Substantia nigra (tissue), 51 donors: ENCODE measurements at places on chromosomes 3 and 15.

DNA sequence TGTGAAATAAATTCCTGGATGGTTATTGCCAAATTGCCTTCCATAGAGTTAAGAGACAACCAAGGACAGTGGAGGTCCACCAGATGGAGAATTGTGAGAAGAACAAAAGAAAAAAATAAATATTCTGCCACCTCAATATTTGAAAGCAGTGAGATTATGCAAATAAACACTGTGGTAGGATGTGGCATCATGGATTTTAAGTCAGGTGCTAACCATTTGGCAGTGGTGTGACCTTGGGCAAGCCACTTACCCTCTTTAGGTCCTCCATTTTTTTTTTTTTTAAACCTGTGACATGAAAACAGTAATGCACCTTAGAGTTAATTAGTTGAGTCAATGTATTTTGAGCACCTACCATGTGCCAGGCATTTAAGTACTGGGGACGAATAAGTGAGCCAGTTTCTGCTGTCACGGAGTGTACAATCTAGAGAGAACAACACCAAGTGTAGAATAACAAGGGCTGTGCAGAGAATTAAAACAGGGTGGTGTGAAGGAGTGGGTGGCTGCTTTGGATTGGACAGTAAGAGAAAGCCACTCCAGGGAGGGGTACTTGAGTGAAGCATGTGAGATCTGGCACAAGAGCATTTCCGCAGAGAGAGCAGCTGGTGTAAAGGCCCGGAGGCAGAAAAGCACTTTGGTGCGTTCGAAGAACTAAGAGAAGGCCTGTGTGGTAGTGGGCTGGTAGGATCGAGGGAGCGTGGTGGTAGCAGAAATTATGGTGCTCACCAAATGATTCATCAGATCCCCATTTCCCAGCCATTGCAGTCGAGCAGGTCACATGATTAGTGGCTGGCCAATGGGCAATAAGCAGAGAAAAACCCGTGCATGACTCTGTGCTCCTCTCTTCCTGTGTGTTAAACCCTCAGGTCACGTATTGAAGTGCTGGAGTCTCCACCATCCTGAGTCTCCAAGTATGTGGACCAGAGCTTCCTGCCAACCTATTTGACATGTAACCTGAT lies 39.2 kb downstream of the CCK start:
- no peak for DNase-seq

- DNase-seq: no peak
Measured at GRCh38 chr3:153596401-153596800, 434.4 kb downstream of the RAP2B start.

GRCh38 chr15:45790325-45790943 lies 155.6 kb downstream of the SQOR start:
- no peak for DNase-seq

DNA sequence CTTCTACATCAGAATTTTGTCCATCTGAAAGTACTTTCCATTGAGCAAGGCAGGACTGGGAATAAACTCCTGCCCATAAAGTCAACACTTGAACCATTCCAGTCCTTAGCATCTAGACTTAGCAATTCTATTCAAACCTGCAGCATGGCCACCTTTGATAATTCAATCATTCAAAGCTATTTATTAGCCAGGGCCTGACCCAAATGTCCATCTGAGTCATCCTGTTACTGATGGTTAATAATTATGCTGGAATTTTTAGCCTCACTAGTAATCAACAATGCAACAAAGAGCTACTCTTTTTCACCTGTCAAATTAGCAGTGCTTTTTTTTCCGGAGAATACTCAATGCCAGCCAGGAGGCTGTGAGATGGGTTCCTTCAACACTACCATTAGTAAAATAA lies 72.7 kb upstream of the SNRK start:
- no peak for DNase-seq

GRCh38 chr3:148178503-148178902 lies 519.2 kb upstream of the AGTR1 start:
- no peak for DNase-seq

DNA sequence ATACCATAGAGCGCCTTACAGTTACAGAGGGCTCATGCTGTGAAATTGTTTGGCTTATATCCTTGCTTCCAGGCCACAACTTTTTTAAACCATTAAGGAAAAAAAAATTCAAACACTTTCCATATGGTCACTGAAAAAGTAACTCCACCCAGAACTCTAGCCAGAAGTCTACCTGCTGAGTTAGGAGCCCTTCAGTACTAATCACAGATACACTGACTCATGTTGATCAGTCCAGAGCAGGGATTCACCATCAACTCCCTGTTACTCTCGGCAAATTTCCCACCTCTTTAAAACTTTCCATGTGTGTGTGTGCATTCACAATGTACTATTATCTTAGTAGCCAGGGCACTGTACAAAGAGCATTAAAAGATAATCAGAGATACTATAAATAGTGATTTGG lies 372.8 kb downstream of the MAGI1 start:
- DNase-seq: no peak

DNA sequence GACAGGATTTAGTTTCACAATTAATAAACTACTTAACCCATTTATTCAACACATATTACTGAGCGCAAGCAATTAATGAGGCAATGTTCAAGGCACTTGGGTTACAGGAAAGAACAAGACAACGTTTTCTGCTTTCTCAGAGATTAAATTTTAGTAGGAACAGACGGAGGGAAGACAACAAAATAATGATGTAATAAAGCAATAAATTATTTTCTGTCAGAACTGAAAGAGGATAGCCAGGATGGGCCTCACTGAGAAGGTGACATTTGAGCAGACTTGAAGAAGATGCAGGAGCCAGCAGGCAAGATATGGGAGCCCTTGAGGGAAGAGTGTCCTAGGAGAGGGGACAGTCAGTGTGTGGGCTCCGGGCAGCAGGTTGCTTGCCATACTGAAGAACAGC lies 11.3 kb upstream of the RPL14 start:
- DNase-seq: no peak

DNA sequence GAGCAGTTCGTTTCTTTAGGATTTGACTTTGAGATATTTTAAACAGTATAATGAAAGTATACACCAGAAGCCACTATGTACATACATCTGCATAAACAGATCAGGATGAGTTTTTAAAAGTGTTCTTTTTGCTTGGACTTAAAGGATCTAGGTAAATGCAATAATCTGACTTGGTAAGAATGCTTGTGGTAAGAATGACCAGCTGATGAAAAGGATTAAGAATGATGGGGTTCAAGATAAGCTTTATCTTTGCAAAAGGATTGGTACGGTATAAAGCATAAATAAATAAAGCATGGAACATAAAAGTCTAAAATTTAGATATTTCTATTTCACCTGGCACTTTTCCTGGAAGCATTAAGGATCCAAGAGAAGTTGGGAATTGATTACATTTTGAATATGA lies 9.8 kb upstream of the MME start:
- no peak for DNase-seq

GRCh38 chr15:50873935-50874361 lies 34.5 kb upstream of the AP4E1 start:
- no peak for DNase-seq

DNA sequence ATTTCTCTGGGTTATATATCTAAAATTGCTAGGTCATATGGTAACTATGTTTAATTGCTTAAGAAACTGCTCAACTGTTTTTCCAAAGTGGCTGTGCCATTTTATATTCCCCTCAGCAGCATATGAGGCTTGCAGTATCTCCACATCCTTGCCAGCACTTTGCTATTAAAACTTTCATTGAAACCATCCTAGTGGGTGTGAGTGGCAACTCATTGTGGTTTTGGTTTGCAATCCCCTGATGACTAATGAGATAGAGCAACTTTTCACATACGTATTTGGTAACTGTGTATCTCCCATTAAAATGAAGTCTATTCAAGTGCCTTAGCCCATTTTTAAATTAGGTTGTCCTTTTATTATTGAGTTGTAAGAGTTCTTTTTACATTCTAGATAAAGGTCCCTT lies 17.3 kb downstream of the KPNA1 start:
- DNase-seq: no peak
